LoVo (cell line): ENCODE measurements at places on chromosomes 4 and X.

- DNase-seq = no peak
These were observed 148.3 kb upstream of the DGKK start for GRCh38 chrX:50618788-50619558.

- peak; percentile 25 for DNase-seq
These were observed 156.1 kb downstream of the STPG2 start for GRCh38 chr4:97987019-97987648.

DNA sequence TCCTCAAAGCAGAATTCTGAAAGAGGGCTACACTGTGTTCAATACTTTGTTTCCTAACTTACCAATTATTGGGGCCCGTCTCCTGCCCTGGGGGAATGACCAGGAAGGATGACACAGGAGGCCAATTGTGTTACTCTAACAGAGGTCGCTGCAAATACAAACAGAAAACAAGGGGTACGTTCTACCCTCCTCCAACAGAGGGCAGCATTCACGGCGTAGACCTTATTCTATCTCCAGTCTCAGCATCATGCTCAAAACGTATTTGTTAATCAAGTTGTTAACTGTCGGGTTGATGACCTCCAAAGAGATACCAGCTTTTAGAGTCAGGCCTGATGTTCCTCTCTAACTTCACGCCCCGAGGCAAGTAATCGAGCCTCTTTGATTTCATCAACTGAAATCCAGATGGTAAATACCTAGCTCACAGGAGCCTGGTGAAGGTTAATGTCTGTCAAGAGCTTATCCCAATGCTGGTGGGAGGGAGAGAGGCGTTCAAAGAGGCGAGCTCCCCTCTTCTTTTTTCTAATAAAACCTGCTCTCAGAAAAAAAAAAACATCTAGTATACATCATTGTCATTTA lies 181.0 kb upstream of the KCNIP4 start:
- DNase-seq = peak; percentile 5

DNA sequence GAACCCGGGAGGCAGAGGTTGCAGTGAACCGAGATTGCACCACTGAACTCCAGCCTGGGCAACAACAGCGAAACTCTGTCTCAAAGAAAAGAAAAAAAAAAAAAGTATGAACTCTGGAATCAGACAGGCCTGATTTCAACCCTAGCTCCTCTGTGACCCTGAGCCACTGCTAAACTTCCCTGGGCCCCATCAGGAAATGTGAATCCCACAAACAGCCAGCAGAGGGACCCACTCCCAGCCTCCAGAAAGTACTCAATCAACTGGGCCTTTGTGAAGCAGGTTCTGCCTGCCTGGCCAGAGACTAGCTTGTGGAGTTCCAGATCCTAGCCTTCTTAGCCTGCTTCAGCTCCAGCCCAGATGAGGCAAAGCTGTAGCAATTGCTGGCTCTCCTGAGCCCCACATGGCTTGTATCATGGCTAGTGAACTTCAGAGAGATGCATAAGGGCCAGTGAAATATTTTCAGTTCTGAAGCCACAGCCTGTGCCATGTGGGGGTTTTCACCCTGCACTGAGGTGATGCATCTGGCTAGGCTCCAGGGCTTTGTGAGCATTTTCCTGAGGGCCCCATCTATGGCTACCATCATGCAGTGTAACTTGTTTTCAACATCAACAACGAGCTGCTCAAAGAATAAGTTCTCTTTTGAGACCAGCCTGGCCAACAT lies 7.2 kb upstream of the IDS start:
- no peak for DNase-seq

DNA sequence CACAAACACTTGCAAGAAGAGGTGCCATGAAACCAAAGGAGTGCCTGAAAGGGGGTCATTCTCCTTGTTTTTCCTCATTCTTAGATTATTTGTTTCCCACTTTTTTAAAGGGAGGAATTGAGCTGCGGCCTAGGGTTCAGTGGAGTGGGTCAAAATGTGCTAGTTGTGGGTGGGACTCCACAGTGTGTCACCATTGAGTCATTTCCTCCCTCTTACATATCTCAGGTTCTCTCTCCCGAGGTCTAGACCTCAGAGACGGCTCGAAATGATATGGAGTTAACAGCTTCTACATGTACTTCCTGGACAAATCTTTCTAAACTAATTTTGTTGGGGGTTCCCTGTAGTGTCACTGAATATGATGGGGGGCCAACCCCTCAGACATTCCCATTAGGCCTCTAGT lies 328.4 kb upstream of the SPANXN1 start:
- DNase-seq = peak; percentile 0

DNA sequence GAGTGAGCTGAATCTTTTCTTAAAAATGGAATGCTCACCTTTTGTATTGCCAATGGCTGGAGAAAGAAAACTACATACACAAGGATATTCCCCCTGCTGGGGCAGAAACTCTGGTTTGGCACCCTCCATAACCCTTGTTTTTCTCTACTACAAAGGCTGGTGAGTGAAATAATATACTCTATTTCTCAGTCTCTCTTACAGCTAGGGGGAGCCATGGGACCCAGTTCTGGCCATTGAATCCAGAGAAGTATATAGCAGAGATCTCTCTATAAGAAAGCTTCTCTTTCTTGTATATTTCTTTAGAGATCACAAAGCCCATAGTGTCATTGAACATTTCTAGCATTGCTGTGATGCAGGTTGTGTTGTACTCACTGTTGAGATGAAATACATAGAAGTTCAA lies 49.8 kb downstream of the SMPX start:
- DNase-seq = no peak

- peak; percentile 13 for DNase-seq
These were observed 66.7 kb upstream of the PGRMC2 start for GRCh38 chr4:128354205-128354821.

- no peak for DNase-seq
These were observed 33.9 kb downstream of the ZBTB49 start for GRCh38 chr4:4323705-4324534.

GRCh38 chrX:14030174-14030530 lies 460 bp upstream of the GEMIN8 start:
- no peak for DNase-seq

- peak; percentile 4 for DNase-seq
These were observed 269.3 kb upstream of the HS3ST1 start for GRCh38 chr4:11698033-11698432.
